ENCODE measurements at places on chromosomes 11 and 22. TPM values are rescaled to one million over a fixed set of nuclear protein-coding genes. Genes with fewer than 3 reads are reported as not detected.

Gene SMTN
- 6.2 TPM for total RNA-seq

DNA sequence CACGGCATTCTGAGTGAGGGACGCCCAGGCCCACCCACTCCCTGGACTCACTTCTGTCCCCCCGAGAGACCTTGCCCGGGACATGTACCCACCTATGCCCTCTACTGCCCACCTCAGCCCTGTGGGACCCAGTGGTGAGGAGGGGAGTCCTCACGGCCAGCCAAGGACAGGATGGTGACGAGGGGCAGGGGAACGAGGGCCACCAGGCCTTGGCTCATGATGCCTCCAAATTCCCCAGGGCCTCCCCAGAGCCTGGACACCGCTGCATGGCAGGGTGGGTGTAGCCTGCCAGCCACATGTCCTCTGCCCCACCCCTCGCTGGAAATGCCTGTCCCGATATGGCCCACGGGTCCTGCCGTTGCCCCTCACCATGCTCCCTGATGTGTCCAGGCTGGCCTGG, 26.1 kb downstream of the TSPAN4 start:
- DNase-seq, result no peak

DNA sequence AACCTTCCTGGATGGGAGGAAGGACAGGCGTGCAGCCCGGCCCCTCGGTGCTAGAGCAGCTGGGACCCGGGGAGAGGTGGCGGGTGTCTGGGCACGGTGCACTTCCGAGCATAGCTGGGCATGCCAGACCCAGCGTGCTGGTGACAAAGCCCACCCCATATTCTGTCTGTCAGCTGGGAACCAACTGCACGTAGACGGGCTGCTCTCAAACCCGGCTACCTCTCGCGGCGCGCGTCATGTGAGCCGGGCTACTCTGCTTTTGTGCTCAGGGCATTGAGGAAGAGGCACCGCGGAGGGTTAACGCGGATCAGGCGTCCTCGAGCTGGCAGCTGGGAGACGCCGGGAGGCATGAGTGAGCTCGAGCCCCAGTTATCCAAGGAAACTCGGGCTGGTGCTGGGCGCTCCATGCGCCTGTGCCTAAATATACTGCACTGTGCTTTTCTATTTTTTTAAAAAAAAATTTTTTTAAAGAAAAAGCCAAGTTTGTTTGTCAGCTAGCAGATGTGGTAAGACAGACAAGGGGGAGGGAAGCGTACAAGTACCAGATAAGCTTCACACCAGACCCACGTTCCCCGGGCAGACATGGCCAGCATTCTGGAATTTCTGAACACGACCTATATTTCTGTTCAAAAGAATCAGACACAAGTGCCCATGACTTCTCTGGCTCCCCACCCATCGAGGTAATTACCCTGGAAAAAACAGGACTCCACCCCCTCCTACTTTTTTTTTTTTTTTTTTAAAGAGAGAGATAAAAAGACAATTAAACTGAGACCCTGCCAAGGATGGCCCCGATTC, 425.6 kb downstream of the SHANK2 start:
- DNase-seq, result no peak

GRCh38 chr11:2904153-2905052, 18.8 kb upstream of the CDKN1C start:
- DNase-seq, result no peak

Gene SHANK2
- not detected for total RNA-seq

- DNase-seq, result no peak
Measured at GRCh38 chr11:41190437-41191082, 268.9 kb downstream of the LRRC4C start.

GRCh38 chr11:117634756-117635603, 162.0 kb downstream of the DSCAML1 start:
- no peak for DNase-seq

Gene ETS1
- total RNA-seq, result 773 TPM

GRCh38 chr22:20748731-20749428, 25.0 kb upstream of the SERPIND1 start:
- DNase-seq, result no peak

Gene VSTM5
- total RNA-seq, result not detected

DNA sequence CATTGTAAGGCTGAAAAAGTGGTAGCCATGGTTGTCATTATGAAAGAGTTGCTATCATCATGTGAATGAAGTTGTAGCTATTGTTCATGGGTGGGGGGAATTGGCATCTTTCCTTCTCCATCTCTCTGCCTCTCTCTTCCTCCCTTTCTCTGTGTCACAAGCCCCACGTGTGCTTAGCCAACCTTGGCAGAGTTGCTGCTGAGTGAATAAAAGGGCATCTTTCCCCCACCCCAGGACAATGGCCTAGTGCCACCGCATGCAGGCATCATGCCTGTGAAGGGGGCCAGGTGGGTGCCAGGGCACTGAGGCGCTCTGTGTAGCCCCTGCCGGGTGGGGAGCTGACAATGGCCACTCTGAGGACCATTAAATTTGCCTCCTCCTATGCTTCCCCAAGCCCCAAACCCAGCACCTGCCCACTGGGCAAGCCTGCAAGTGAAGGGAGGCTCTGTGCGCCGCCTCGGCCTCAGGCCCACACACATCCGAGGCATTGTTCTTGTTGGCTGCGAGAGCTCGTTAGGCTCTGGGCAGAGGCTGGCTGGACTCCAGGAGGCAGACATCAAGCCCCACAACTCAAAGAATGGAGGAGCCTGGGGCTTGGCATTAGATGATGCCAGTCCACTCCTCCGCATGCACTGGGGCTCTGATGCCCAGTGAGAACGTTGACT, 103.9 kb downstream of the SEZ6L start:
- DNase-seq, result no peak

GRCh38 chr11:120089036-120090001, 48.6 kb downstream of the TRIM29 start:
- DNase-seq, result no peak

Data from naive thymus-derived CD4-positive, alpha-beta T cell (primary cell).